Osteocyte (in vitro differentiated cells): ENCODE measurements at places on chromosomes 7 and 10. TPM values are rescaled to one million over a fixed set of nuclear protein-coding genes. Genes with fewer than 3 reads are reported as not detected.

Gene LRRC17
- 12.4 and 12.5 TPM in 2 replicates for total RNA-seq

Gene TAS2R5
- 3.1 and 3.2 TPM in 2 replicates for total RNA-seq

Gene TMEM243
- 23.0 and 23.1 TPM in 2 replicates for total RNA-seq

Gene CALU
- total RNA-seq = 516 and 530 TPM in 2 replicates

Gene ZNF735
- not detected in 2 replicates for total RNA-seq

Gene FKBP9
- 229 and 237 TPM in 2 replicates for total RNA-seq

Gene CLCN1
- total RNA-seq = not detected in 2 replicates

Gene FANK1
- total RNA-seq = 0.81 and 2.0 TPM in 2 replicates

Gene GTF2IRD1
- total RNA-seq = 44.7 and 48.7 TPM in 2 replicates

Gene DDC
- total RNA-seq = not detected in 2 replicates

Gene NUTM2B
- 1.3 and 1.5 TPM in 2 replicates for total RNA-seq

Gene CNTNAP2
- total RNA-seq = 0.76 and 1.4 TPM in 2 replicates

DNA sequence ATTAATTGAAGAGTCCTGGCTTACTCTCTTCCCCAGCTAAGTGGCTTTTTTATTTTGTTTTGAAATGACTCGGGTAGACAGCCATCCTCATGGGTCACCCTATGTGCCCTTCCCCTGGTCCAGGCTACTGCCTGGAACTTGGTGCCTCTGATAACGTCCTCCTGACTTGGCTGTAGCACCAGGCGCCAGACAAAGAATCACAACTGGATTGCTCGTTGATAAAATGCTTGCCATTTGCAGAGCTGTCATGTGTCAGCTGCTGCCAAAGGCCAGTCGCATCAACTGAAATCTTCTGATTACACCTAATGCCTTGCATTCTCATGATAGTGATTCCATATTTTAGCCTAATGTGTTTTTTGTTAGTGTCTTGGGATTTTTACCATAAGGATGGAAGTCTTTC is 27.4 kb upstream of the ABLIM1 start:
- DNase-seq = no peak

DNA sequence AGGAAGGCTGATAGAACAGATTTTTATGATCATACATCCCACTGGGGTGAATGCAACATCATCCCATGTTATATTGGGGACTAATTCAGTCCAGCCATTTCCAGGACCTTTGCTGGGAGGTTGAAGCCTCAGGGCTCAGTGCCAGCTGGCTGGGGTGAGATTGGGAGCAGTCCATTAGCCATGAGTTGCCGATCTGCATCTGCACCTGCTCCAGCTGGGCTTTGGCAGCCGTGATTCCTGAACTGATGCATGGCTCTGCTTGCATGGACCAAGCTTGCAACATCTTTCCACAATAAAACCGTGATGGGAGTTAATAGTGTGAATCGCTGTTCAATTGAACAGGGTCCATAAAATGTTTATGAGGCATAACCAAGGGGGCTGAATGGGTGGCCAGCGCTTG is 346.9 kb downstream of the TYW1 start:
- DNase-seq = peak; percentile 70

GRCh38 chr10:51574248-51575048 is 124.9 kb downstream of the CSTF2T start:
- DNase-seq = no peak

GRCh38 chr10:131743190-131744151 is 157.3 kb upstream of the PPP2R2D start:
- no peak for DNase-seq

DNA sequence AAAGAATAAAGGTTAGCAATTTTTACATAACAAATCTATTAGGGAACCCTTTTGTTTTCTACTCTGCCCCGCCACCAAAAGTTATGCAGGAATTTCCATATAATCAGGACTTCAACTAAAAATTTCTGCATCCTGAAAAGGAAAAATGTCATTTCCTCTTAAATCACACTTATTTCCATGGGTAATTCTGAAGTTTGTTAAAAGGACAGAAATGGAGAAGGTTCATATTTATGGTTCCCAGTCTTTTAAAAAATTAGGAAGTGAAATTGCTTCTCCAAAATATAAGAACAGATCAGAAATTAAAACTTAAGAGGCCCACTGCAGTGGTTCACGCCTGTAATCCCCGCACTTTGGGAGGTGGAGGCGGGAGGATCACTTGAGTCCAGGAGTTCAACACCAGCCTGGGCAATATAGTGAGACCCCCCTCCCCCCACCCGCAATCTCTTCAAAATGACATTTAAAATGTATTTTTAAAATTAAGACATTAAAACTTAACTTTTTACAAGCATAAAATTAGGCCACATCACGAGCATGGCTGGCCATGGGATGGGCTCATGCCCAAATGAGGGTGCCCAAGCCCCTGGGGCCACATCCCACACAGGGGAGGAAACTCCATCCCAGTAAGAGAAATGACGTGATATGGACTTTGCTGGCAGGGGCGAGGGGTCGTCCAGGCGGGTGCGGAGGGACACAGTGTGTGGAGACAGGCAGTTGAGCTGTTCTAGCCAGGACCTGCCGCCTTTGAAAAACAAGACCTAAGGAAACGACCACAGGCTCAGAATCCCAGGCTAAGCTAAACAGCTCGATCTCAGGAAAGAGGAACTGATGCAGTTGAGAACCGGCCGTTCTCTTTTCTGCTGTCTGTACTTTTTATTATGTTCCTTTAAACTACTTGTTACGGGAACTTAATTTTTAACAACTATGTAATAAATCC is 51.3 kb upstream of the NFE2L3 start:
- no peak for DNase-seq

GRCh38 chr7:66323114-66323796 is 118.1 kb downstream of the TPST1 start:
- DNase-seq = no peak

- no peak for DNase-seq
These were observed 4.2 kb downstream of the SUGCT start for GRCh38 chr7:40138973-40139372.

- no peak for DNase-seq
These were observed 471.4 kb downstream of the PTPRN2 start for GRCh38 chr7:158116235-158116634.

- no peak for DNase-seq
These were observed 57.7 kb upstream of the KLF14 start for GRCh38 chr7:130791746-130792145.

DNA sequence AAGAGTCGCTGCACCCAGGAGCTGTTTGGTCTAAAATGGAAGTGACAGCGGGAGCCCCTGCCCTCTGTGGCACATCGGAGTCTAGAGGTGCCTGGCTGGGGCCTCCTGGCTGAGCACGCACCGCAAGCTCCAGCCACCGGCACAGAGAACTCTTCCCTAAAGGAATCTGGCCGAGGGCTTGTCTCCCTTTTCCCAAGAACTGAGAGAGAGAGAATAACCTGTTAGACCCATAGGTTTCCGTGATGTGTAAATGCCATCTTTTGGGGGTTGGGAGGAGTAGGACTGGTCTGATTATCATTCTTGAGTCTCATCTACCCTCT is 47.3 kb downstream of the PROSER2 start:
- no peak for DNase-seq

GRCh38 chr7:113087071-113087998 is 708 bp upstream of the GPR85 start:
- no peak for DNase-seq

DNA sequence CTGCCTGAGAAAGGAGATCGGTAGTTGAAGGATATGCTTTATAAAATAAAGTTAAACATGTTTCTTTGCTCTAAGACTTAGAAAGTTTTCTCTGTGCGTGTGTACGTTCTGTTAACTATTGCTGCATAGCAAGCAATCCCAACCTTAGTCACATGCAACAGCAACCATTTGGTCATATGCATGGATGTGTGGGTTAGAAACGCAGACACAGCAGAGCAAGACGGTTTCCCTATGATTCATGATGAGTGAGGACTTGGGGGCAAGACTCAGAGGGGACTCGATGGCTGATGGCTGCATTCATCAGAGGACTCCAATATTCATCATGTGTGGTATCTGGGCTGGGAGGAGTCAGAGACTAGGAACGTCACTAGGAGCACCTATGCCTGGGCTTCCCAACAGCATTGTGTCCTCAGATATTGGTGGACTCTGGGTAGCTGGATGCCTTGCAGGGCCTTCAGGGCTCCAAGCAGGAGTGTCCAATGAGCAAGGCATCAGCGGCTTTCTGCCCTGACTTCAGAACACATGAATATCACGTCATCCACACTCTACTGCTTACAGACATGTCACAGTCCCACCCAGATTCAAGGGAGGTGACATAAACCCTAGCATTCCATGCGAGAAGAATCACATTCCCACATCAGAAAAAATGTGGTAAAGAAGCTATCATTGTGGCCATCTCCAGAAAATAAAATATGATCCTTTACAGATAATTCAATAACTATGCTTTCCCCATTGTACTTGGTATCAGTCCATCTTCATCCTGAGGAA is 731.2 kb downstream of the TNS3 start:
- no peak for DNase-seq

DNA sequence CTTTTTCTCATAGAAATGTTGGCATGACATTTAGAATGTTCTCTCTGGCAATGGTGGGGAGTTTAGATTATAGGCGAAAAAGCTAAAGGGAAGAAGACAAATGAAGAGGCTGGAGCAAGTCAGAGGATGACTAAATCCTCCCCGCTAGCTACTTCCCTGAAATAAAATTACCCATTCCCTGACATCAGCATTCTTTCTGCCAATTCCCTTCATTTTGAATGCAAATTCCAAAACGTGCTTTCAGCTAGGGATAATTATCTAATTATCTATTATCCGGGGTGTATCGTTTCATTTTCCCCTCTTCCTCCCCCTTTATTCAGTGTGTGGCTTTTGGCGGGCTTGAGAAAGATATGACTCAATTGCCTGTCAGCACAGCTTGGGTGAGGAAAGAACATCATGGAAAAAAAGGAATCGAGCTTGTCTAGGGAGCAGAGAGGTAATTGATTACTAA is 672.3 kb downstream of the TNS3 start:
- no peak for DNase-seq

DNA sequence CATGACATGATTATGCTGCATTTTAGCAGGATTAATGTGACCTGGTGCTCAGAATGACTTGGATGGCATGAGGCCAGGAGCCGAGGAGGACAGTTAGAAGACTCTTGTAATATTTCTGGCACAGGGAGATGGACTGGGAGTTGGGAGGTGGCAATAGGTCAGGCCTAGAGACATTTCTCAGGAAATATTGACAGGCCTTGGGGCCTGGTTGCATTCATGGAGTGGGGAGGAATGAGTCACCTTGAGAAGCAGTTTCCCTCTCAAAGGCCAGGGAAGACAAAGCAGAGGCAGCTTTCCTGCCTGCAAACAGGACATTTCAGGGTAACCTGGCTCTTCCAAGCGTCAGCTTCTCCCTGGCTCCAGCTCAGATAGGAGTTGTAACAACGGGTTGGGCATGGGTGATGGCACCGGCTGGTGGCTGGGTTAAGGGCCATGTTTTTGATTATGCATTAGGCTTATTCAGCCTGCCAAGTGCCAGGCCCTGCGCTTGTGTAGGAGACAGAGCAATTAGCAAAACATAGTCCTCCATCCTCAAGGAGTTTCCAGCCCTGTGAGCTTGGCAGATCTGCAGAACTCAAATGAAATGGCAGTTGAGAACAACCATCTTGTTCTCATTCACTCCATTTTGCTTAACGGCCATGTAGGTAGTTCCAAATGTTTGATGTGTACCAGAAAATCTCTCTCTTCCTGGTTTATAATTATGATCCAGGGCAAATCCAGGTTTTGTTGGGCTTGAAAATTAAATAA is 38.2 kb downstream of the HK1 start:
- no peak for DNase-seq

GRCh38 chr7:12612622-12613021 is 42.1 kb downstream of the SCIN start:
- no peak for DNase-seq

- DNase-seq = no peak
These were observed 201.7 kb upstream of the KLF14 start for GRCh38 chr7:130935564-130936157.

DNA sequence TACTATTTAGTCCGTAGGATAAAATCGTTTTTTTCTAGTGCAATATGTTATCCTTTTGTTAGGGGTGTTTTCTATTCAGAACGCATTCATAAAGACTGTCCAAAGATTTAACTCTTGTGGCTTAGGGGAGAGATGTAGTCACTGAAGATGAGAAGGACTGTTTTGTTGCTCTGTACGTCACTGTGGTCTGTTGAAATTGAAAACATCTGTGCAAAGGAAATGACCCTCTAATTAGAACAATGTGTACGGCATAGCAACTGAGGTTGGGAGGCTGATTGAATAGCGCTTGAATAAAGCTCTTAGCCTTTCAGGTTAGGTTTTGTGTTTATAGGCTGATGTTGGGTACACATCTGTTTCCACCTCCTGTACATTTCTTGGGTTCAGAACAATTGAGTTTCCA is 453.4 kb upstream of the AKR1E2 start:
- DNase-seq = no peak

DNA sequence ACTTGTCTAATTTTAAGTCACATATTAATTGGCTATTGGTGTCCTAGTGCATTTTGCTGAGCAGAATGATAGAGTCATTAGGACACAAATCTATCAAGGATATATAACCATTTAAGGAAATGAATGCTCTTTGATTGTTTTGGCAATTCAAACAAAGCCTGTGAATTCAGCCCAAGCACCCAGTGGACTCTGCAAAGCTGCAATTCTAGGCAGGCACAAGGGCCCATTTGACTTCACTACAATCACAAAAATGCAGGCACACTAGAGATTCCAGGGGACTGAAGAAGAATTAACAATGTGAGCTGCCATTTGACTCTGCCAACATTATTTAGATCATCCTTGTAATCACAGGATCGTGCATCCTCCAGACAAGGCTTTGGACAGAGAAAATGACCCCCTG is 544.2 kb upstream of the PHF14 start:
- no peak for DNase-seq

DNA sequence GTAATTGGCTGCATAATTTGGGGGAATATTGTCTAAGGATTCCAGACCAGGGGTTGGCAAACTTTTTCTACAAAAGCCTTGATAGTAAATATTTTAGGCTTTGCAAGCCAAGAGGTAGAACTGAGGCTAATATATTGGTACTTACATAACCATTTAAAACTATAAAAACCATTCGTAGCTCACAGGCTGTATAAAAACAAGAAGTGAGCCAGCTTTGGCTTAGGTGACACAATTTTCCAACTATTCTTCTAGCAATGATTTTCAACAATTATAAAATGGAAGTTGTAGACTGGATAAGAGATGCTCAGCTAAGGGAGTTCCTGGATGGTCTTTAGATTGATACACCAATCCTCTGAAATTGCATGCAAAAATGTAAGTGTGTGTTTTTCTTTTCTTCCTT is 1.4 kb downstream of the GPR141 start:
- DNase-seq = no peak

DNA sequence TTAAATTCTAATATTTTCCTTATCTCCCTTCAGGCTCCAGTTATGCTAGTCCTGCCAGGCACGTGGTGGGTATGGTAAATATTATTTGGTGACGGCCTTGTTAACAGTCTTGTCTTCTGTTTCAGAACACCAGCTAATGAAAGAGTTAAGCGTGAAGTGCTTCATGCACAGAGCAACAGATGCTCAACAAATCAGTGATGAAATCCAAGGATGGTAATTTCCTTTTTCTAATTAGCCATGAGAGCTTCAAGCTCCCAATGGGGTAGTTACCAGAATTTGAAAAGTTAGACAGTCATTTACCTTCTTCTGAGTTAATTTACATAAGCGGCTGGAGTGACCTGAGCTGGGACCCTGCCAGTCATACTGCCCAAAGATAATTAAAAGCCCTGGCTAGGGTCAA is 1.9 kb upstream of the OTUD1 start:
- no peak for DNase-seq

- no peak for DNase-seq
These were observed 442.8 kb downstream of the PLXNA4 start for GRCh38 chr7:132133501-132133900.

GRCh38 chr10:3773460-3774017 is 11.5 kb downstream of the KLF6 start:
- no peak for DNase-seq

- DNase-seq = no peak
These were observed 18.1 kb upstream of the PALS2 start for GRCh38 chr7:24555184-24555583.

GRCh38 chr7:71130031-71130679 is 1.8 kb upstream of the GALNT17 start:
- DNase-seq = no peak
